Stimulated activated CD4-positive, alpha-beta T cell treated with anti-CD3 and anti-CD28 coated beads, Interleukin-4, amount 100 ng/mL, for 1 hour (primary cell): ENCODE measurements at places on chromosomes 6 and 20.

GRCh38 chr20:63011798-63012197 is 5.0 kb upstream of the BHLHE23 start:
- DNase-seq: no peak

DNA sequence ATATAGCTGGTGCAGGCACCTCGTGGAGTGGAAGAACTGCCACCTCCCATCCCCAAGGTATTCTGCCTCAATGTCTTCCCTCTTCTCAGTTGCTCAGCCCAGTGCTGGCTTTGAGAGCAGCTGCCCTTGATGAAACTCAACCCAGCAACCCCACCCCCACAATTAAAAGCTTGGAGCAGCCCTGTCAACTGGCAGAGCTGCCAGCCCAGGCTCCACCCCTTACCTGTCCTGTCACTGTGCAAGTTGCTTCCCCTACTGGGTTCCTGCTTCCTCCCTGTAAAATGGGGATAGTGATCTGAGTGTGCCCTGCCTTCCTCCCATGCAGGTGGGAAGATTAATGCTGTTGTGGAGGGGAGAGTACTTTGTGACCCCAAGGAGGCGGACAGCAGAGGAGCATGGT is 4.5 kb downstream of the TMEM63B start:
- no peak for DNase-seq

- DNase-seq: no peak
Observed at GRCh38 chr6:154555073-154555677, 44.7 kb upstream of the CNKSR3 start.

DNA sequence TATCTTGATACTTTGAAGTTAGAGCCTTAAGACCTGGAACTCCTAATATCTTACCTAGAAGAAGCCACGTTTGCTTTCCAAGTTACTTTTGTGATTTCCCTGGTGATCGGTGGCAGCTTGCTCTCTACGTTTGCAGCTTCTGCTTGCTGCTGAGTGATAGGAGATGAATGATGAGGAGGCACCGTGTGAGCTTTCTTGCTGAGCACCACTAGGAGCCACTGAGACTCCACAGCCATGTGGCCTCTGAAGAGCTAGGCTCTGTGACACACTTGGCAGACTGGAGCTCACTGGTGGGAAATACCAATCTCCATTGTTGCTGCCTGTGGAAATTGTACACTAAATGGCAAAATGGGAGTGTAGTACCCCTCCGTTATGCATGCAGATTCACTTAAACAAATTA is 161.8 kb downstream of the IBTK start:
- no peak for DNase-seq

DNA sequence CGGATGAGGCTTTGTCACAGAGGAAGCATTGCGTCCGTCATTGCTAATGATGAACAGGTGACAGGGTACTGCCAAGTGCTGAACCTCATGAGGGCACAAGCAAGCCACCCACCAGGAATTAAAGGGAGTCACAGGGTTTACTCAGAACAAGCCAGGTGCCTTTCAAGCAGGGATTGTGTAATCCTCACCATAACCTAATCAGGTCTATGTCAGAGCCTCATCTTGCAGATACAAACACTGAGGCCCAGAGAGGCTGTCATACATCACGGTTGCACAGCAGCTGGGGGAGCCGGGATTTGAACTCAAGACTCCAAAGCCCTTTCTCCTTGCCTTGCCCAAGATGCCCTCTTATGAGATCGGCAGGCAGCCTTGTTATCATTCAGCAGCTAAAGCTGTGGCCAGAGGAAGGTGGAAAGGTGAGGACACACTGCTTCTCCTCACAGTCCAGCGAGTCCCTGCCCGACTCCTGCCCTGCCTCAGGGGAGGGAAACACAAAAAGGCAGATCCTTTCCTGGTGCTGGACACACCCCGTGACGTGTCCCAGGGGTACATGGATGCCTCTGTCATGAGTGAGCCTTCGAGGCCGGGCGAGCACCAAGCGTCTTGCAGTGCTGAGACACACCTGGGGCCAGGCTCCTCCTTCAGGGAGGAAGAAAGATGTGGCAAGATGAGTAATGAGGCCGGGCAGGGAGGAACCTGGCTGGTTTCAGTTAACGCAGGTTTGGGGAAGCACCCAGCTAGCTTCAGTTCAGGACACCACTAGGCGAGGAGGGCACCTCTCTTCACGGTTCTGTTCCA is 214.9 kb downstream of the LY86 start:
- DNase-seq: no peak

GRCh38 chr20:59004763-59005522 is 2.1 kb downstream of the CTSZ start:
- DNase-seq: peak; percentile 20

DNA sequence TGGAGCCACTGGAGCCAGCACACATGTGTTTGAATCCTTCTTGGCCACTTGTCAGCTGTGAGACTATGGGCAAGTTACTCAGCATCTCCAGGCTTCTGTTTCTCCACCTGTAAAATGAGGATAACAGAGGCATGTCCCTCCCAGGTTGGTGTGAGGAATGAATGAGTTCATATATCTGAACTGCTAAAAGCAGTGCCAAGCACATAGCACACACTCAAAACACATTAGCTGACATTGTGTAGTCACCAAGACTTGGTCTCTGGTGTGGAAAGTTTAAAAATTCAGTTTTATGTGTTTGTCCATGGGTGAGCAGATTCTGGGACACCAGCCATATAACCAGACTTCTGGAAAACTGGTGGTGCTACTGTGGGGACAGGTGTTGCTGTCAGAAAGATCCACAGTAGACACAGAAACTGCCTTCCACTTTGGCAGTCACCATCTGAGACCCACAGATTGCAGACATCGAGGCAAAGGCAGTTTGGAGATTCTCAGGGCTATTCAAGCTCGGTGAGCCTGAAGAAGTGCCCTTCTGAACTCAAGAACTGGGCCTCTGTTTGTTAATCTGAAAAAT is 115.8 kb downstream of the MRPL14 start:
- DNase-seq: no peak

- no peak for DNase-seq
Observed at GRCh38 chr6:143400258-143401067, 50.0 kb downstream of the ADAT2 start.

- DNase-seq: no peak
Observed at GRCh38 chr20:50810842-50811241, 16.0 kb downstream of the BCAS4 start.

DNA sequence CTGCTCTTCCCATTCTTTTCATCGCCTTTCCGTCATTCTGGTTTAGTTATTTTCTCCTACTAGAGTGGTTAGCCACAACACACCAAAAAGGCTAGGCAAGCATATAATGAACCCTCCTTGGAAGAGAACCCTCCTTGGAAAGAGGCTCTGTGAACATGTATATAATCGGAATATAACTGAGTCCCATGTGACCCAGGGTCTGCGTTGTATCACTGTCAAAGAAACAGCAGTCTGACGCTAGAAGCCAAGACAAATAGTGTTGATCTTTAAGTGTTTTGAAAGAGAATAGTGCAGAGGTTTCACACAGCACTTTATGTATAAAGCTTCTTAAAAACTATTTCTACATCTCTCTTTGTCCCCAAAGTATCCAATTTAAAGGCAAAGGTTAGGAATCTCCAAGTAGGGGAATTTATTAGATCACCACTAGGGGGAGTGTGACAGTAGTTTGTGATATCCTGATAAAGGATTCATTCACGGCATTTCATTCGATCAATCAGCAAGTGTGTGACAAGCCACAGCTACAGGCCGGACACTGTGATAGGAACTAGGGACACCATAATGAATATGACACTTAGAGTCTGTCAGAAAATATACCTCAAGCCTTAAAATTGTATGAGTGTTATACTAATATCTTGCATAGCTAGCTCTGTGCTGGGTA is 395.3 kb downstream of the CD109 start:
- no peak for DNase-seq

DNA sequence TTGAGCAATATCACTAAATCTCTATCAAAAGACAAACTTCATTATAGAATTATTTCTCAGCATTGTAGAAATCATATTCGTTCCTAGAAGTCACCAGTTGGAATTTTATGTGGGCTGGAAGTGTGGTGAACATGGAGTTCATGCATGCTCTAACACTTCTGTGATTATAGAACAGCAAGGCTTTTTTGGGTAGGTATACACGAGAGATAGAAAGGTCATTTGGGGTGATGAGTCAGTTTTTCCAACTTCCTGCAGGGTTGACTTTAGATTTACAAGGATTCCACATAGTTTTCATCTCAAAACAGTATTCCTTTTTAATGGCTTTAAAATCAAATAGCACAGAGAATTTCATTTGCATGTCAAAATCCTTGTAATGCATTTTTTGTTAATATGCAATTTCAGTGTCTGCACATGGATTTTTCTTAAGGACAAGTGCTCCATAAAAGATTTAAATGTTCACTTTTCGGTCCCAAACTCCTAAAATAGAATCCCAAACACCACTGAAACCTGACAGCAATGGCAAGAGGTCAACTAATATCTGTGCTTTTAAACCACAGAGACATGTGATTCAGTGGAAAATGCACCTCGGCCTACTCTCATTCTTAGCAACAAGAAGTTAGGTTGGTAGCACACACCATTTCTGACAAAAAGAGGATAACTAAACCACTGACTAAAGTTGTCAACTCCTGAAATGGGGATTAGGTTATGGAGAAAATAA is 211.0 kb downstream of the MOXD1 start:
- DNase-seq: no peak

DNA sequence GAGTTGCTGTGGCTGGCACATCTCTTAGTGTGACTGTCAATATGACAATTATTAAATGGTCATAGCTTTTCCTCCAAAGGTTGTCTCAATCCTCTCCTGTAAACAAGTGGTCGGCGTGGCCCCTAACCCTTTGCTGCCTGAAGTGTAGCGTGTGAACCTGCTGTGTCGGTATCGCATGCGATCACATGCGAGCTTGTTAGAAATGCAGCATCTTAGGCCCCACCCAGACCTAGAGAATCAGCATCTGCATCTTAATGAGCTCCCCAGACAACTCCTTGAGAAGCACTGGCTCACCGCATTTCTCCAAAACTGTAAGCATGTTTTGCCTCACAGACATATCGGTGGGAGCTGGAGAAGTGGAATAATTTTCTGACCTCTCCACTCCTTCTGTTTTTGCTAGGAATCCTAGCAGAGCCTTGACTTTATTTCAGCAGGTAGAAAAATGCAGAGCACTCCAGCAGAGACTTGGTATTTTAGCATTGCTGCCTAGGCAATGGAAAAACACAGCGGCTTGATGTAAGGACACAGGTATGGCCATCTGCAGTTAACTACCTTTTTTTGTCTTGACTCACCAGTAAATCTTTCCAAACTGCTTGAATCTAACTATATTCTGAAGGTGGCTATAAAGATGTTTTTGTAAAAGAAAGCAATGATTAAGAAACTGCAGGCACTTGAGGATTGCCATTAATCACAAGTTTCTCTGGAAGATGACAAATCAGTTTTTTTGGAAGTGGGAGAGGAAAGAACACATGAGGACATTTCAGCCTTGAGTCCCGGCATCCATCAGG is 67.6 kb downstream of the PSMG4 start:
- DNase-seq: no peak

- DNase-seq: no peak
Observed at GRCh38 chr6:79438030-79438429, 99.2 kb downstream of the LCA5 start.

GRCh38 chr6:26331218-26332073 is 33.6 kb upstream of the BTN3A2 start:
- DNase-seq: peak; percentile 46

DNA sequence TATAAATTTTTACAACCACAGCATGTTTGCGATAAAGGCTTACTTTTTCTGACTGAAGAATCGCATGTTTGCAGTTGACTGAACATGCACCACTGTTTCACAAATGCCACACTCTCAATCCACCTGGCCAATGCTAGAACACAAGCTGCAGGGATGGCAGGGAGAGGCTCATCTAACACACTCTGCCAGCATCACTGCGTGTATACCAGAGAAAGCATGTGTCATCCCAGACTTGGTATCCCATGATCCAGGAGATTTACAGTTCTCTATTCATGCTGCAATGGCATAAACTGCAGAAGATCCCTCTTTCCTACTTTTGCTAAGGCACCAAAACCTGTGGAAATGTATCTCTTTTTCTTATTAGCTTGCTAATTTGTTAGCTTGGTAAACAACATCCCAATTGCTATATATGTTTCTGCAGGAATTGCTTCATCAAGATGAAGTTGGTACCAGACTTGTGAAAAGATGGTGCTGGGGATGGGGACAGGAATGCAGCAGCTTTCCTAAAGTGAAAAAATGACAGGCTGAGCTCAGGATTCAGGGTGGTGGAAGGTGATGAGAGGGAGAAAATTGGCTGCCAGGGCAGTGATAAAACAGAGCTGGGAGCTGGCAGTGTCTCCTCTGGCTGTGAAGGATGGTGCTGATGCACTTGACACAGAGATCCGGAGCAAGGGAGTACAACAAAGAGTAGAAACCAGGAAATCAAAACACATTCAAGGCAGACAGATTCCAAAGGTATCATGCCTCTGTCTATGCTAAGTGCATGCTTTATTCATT is 186.9 kb downstream of the HIVEP2 start:
- no peak for DNase-seq

DNA sequence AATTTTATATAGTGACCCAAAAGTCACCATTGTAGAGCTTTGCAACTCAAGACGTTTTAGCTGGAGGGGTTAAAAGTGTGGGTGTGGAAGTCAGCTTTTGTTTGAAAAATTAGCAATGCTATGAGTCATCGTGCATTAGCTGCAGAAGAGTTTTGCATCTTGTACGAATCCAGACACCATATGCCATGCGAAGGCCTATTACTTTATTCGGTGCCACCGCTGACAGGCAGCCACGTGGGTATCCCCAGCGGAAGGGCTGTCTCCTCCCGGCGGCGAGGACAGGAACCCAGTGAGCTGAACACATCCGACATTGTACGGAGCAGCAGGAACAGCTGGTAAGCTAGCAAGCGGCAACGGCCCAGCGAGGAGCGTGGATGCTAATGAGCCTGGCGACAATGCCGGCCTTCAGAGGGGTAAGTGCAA is 84.4 kb downstream of the INSM1 start:
- peak; percentile 60 for DNase-seq
